ENCODE measurements at places on chromosomes 4 and X. TPM values are rescaled to one million over a fixed set of nuclear protein-coding genes. Genes with fewer than 3 reads are reported as not detected.
A peak's percentile ranks its signal among the peaks of the same experiment; 100 is the strongest.

DNA sequence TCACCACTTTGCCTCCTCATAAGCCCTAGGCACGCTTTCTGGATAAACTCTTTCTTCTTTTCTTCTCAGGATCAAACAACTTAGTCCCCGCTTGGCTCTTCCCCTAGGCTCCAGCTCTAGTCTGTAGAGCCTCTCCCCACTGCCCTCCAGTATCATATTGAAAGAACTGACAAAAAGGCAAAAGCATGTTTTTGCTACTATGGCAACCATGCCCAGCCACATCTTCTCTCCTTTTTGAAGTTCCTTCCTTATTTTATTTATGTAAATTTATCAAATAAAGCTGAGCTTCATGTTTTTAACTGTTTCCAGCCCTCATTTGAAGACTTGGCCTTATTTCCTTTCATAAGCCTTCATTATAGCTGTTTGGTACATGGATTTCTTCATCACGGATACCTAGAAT is 86.0 kb upstream of the LIMCH1 start:
- H3K36me3 ChIP-seq = no peaks in the 10 kb centered on the region
- no peak overlapping the region for H3K27ac ChIP-seq
- no peaks in the 10 kb centered on the region for H3K27me3 ChIP-seq

GRCh38 chrX:80817002-80817401 is 7.3 kb upstream of the BRWD3 start:
- H3K36me3 ChIP-seq = no peaks in the 10 kb centered on the region
- H3K4me1 ChIP-seq = peaks cover 3% of the 10 kb centered on the region
- DNase-seq = no peak

- H3K4me1 ChIP-seq = no peaks in the 10 kb centered on the region
- H3K27me3 ChIP-seq = no peaks in the 10 kb centered on the region
- peaks cover 23% of the 10 kb centered on the region for H3K36me3 ChIP-seq
- no peak for DNase-seq
- no peak overlapping the region for H3K4me3 ChIP-seq
Observed at GRCh38 chr4:150581641-150582051, 305 bp upstream of the MAB21L2 start.

DNA sequence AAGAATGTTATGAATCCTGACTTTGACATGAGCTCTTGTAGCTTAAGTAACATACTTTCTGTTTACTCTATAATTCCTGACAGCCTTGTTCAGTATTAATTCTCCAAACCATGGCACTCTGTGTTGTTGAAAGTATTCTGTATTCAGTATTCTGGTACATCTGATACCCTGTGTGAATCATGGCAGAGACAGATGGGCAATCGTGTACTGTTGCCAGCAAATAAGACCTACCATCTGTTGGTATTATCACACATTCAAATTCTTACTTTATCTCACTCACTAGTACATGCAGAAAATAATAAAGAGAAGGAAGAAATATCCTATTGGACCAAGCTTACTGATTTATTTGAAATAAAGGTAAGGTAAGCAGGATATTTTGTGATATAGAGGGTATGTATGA is 7.9 kb downstream of the MBTPS2 start:
- no peak for DNase-seq
- no peaks in the 10 kb centered on the region for H3K4me1 ChIP-seq
- H3K4me3 ChIP-seq = no peak overlapping the region

DNA sequence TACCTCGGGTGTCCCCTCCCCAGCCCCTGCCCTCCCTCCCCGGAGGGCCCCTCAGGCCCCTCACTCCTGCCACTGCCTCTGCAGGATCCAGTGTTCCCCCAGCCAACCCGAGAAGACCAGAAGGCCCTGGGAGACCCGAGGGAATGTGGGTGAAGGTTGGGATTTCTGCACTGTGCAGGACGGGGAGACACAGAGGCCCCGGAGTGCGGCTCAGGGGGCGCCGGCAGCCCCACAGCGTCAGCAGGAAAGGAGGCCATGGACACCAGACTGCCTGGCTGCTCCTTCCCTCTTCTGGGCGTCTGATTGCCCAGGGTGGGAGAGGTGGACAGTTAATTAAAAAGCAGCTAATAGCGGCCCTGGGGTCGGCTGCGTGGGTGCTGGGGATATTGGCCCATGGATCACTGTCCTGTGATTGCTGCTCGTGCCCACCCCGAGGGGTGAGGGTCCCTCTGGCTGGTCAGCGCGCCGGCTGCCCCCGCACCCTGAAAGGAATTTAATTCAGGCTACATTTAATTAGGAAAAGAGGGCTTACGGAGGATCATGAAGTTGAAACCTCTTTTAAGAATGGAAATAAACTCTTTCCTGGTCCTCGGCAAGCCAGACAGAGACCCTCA is 57.8 kb upstream of the NKX1-1 start:
- no peaks in the 10 kb centered on the region for H3K27me3 ChIP-seq
- H3K4me1 ChIP-seq = no peaks in the 10 kb centered on the region
- no peaks in the 10 kb centered on the region for H3K36me3 ChIP-seq
- H3K27ac ChIP-seq = no peak overlapping the region
- no peak overlapping the region for H3K4me3 ChIP-seq

GRCh38 chrX:135951291-135951690 is 22.5 kb downstream of the MMGT1 start:
- no peaks in the 10 kb centered on the region for H3K27me3 ChIP-seq
- no peak for DNase-seq
- no peak overlapping the region for H3K4me3 ChIP-seq
- H3K4me1 ChIP-seq = no peaks in the 10 kb centered on the region
- H3K27ac ChIP-seq = no peak overlapping the region
- no peaks in the 10 kb centered on the region for H3K36me3 ChIP-seq

DNA sequence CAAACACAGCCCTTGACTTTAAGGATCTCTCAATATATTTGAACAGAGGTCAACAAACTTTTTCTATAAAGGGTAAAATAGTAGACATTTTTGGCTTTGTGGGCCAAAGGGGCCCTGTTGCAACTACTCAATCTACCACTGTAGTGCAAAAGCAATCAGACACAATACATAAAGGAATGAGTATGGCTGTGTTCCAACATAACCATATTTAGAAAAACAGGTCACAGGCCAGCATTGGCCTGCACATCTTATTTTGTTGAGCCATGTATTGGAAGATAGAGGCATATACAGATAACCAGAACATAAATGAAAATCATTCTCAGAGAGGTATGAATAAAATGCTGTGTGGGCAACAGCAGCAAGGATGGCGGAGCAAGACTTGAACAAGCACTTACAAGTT is 49.8 kb downstream of the MID1 start:
- no peak for DNase-seq
- H3K4me1 ChIP-seq = no peaks in the 10 kb centered on the region
- H3K27ac ChIP-seq = no peak overlapping the region
- no peaks in the 10 kb centered on the region for H3K36me3 ChIP-seq

GRCh38 chr4:172963498-172964294 is 204.9 kb upstream of the GALNT7 start:
- H3K27ac ChIP-seq = no peak overlapping the region
- no peak for DNase-seq
- H3K4me1 ChIP-seq = no peaks in the 10 kb centered on the region
- H3K4me3 ChIP-seq = no peak overlapping the region
- peaks cover 9% of the 10 kb centered on the region for H3K27me3 ChIP-seq

GRCh38 chrX:46602468-46603102 is 29.0 kb downstream of the CHST7 start:
- peaks cover 34% of the 10 kb centered on the region for H3K36me3 ChIP-seq
- peaks cover 17% of the 10 kb centered on the region for H3K4me1 ChIP-seq
- H3K27ac ChIP-seq = no peak overlapping the region
- DNase-seq = no peak

- no peaks in the 10 kb centered on the region for H3K36me3 ChIP-seq
- H3K27me3 ChIP-seq = peaks cover 1% of the 10 kb centered on the region
- H3K27ac ChIP-seq = no peak overlapping the region
- no peak overlapping the region for H3K4me3 ChIP-seq
Observed at GRCh38 chrX:155995321-155995875, 2.1 kb upstream of the IL9R start.

- DNase-seq = no peak
- no peaks in the 10 kb centered on the region for H3K36me3 ChIP-seq
- no peak overlapping the region for H3K4me3 ChIP-seq
- H3K4me1 ChIP-seq = no peaks in the 10 kb centered on the region
Observed at GRCh38 chrX:19332983-19333382, 10.7 kb upstream of the PDHA1 start.

DNA sequence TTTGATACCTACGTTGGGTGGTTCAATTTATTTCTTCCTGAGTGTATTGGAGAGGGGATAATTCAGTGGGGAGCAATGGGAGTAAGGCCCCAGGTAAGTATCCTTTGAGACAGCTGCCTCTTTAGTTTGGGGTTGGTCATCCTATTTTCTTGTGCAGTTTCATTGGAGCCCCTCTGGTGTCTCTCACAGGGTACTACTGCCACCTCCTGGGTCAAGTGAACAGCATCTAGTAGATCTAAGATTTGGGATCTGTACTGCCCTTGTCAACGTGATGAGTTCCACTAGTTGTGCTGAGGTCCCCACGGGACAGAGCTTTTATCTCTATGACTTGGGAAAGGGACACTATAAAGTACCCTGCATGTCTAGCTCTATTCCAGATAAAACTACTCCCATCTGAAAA is 80.6 kb downstream of the PBDC1 start:
- peaks cover 2% of the 10 kb centered on the region for H3K27me3 ChIP-seq
- no peaks in the 10 kb centered on the region for H3K4me1 ChIP-seq
- no peak overlapping the region for H3K4me3 ChIP-seq
- H3K36me3 ChIP-seq = no peaks in the 10 kb centered on the region

DNA sequence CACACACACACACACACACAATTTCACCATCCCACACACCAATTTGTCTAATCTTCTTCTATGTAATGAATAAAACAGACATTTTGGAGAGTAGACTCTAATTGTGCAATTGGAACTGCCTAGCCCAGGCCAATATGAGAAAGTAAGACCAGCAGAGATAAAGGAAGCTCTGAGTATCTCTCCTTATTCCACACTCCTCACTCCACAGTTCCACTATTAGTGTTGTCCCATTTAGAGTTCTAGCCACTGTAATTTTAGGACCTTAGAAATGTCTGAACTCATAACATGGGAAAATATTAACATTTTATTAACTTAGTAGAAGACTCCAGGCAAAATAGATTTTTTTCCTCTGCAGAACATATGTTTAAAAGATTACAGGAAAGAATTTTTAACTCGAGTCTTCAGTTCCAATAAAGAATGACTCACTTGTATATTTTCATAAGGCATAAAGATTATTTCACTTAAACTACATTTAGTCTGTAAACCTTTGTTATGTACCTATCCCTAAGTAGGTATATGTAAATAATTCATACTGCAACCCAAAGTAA is 297.6 kb upstream of the INTU start:
- no peaks in the 10 kb centered on the region for H3K4me1 ChIP-seq
- no peaks in the 10 kb centered on the region for H3K36me3 ChIP-seq
- H3K4me3 ChIP-seq = no peak overlapping the region
- no peak overlapping the region for H3K27ac ChIP-seq
- no peak for DNase-seq
- no peaks in the 10 kb centered on the region for H3K27me3 ChIP-seq

- no peaks in the 10 kb centered on the region for H3K27me3 ChIP-seq
- H3K4me3 ChIP-seq = peak overlapping the region; percentile 53
- H3K27ac ChIP-seq = peak overlapping the region; percentile 77
- DNase-seq = no peak
- peaks cover 35% of the 10 kb centered on the region for H3K4me1 ChIP-seq
- H3K36me3 ChIP-seq = peaks cover 8% of the 10 kb centered on the region
Observed at GRCh38 chrX:9352694-9353411, 112.0 kb upstream of the TBL1X start.

- no peak overlapping the region for H3K27ac ChIP-seq
- no peaks in the 10 kb centered on the region for H3K4me1 ChIP-seq
- no peak overlapping the region for H3K4me3 ChIP-seq
- no peaks in the 10 kb centered on the region for H3K36me3 ChIP-seq
Observed at GRCh38 chr4:89784686-89785231, 52.2 kb downstream of the SNCA start.

DNA sequence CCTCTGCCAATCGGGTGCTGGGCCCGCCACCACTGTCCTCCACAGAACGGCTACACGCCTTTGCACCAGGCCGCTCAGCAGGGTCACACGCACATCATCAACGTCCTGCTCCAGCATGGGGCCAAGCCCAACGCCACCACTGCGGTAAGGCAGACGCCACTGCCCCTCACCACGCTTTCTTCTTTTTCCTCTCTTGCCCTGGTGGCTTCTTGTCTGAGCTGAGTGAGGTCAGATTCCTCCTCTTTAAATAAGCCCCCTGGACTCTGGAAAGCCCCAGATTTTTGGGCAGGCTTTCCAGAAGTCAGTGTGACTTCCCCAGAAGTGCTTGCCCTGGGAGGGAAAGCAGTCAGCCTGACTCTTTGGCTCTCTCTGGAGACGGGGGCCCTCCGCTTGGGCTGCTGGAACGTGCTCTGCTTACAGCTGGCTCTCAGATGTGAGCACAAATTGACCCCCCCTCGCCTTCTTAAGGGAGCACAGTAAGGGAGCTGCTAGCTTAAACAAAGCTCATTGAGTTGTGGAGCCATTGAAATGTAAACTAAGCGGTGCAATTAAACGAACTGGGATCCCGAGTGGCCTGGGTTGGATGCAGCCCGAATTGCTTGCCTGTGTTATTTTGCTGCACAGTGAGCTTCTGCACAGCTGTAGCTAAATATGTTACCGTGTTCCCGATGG is 243.1 kb downstream of the ANK2 start:
- no peak for DNase-seq
- H3K4me3 ChIP-seq = no peak overlapping the region
- H3K27ac ChIP-seq = no peak overlapping the region

DNA sequence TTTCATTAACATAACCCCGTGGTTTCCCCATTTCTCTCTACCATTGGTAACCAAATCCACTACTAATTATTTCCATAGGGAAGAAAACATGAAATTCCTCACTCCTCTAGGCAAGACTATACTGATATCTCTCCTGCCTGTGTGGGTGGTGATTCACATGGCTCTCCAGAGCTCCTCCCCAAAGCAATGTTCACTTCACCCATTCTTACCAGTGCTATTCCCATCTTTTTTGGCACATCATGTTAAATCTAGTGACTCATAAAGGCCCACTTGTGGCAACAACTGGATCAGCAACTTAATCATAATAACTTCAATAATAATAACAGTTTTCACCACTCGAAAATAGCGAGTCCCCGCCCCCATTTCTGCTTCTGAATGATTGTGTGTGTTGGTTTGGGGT is 6.1 kb upstream of the HCCS start:
- H3K27me3 ChIP-seq = no peaks in the 10 kb centered on the region
- H3K27ac ChIP-seq = no peak overlapping the region
- H3K4me3 ChIP-seq = no peak overlapping the region
- no peak for DNase-seq
- no peaks in the 10 kb centered on the region for H3K36me3 ChIP-seq

DNA sequence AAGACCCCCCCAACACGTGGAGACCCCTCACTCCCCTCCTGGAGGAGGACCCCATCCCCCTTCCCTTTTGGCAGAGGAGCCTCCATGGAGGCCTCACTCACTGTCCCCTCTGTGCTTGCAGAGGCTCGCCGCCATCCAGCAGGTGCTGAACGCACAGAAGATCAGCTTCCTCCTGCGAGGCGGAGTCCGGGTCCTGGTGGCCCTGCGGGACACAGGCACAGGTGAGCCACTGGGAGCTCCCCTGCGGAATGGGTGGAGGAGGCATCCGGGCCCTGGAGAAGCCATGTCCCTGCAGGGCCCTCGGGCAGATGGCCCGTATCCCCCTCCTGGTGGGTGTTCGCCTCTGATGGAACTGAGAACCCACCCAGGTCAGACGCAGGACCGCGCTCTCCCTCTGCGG is 206.5 kb downstream of the AFAP1 start:
- no peak overlapping the region for H3K27ac ChIP-seq
- H3K4me3 ChIP-seq = no peak overlapping the region
- H3K27me3 ChIP-seq = no peaks in the 10 kb centered on the region

The CFP gene
- 2.3 TPM for total RNA-seq

The TNIP3 gene
- 21.9 TPM for total RNA-seq

The KIF4A gene
- total RNA-seq = 19.4 TPM

The TMPRSS11D gene
- total RNA-seq = not detected

The NUP62CL gene
- 0.54 TPM for total RNA-seq

The EPHA5 gene
- total RNA-seq = not detected

The NXF2 gene
- total RNA-seq = not detected

The ASB5 gene
- total RNA-seq = not detected

The CXorf38 gene
- 16.9 TPM for total RNA-seq

The LAGE3 gene
- total RNA-seq = 63.2 TPM

The HHIP gene
- total RNA-seq = not detected

The TLR7 gene
- total RNA-seq = 0.07 TPM
